ENCODE measurements at places on chromosomes 7 and 10.
A peak's percentile ranks its signal among the peaks of the same experiment; 100 is the strongest.

- no peak for DNase-seq
These were observed 4.8 kb upstream of the ADRB1 start for GRCh38 chr10:114038819-114039218.

DNA sequence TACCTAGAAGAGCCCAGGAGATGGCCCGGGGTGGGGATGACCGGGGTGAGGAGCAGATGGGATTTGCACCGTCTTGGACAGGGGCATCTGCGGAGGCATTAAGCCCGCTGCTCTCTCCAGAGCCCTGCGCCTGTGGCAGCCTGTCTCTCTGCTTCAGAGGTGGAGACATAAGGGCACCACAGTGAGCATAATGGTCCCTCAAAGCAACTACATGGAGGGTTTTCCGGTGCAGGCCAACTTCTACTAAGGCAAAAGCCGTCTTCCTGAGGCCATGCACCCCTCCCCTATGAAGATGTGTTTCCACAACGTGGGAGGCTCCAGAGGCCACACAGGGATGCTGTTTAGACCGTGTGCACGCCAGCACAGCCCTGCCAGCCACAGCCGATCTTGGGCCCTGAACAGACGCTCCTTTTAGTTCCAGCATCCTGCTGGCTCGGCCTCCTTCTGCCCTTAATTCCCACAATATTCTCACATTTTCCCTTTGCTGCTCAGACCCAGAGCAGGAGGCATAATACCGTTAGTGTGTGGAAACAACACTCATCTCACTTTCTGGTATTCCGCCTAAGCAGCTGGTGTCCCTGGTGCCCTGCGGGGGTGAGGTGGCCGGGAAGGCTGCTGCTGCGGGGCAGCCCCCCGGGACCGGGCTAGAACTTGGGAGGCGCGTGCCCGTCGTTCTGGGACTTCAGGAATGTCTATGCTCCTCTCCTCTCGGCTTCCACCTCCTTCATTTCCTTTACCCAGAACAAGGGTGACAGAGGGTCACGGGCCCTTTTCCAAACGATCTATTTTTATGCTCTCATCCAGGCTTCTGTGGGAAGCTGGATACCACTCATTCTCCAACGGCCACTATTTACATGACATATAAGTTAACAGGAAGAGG lies 266.9 kb downstream of the TNS3 start:
- DNase-seq: no peak

DNA sequence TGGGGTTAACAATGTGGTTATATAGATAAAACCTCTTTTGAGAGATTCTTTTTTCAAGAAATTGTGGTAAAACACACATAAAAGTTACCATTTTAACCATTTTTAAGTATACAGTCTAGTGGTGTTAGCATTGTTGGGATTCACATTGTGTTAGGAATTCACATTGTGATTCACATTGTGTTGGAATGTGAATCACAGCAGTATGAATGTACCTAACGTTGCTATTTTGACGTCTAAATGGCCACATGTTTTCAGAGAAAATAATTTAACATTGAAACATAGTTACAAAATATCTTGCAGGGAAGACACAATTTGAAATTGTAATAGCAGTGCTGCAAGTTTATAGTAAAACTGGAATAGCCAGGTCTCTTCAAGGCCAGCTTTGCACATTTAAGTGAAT lies 129.0 kb downstream of the BICC1 start:
- DNase-seq: no peak

- DNase-seq: no peak
These were observed 34.6 kb downstream of the TRIM8 start for GRCh38 chr10:102678842-102679289.

DNA sequence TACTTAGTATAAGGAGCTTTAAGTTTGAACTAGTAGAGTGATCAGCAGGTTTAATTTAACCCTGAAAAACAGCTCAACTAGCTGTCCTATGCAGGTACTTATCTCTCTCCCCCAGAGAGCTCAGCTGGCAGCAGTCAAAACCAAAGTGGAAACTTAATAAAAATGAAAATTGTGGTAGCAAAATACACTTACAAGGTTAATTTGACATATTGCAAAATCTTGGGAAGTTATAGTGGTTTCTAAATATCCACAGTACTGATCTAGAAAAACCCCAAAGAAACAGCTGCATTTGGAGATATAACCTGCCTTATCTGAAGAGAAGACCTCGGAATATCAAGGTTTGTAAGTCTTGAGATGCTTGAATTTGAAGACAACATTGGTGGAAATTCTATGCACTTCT lies 269.2 kb downstream of the RNLS start:
- no peak for DNase-seq

GRCh38 chr7:70944516-70944915 lies 187.4 kb upstream of the GALNT17 start:
- DNase-seq: no peak

DNA sequence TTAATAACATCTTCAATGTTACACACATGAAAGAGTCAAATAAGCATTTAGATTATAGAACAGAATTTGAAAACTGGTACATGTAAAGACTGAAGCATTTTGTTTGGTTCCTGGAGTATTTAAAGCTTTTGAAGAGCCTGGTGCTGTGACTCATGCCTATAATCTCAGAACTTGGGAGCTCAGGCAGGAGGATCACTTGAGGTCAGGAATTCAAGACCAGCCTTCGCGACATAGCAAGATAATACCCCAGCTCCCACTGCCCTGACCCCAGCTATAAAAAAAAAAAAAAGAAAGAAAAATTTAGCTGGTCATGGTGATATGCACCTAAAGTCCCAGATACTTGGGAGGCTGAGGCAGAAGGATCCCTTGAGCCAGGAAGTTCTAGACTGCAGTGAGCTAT lies 87.8 kb downstream of the HDAC9 start:
- DNase-seq: no peak

- DNase-seq: no peak
These were observed 18.8 kb downstream of the GNAI1 start for GRCh38 chr7:80153446-80153845.

GRCh38 chr10:109912335-109913281 lies 10.7 kb downstream of the XPNPEP1 start:
- no peak for DNase-seq

GRCh38 chr10:74024600-74024999 lies 26.7 kb downstream of the VCL start:
- no peak for DNase-seq

DNA sequence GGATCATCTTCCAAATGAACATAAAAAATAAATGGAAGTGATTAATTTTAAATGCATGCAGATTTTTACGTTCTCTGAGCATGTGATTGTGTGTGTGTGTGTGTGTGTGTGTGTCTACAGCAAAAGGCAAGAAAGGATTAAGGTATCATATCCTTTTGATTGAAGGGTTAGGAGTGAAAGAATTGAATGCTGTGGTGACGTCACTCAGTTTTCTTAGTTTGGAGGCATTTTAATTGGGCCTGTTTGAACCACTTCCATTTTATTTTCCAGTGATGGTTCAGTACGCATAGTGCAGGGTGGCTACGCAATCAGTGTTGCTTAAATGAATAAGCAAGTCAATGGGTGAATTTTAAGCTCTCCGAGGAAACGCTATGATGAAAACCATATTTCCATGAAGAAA lies 31.3 kb downstream of the TACC2 start:
- no peak for DNase-seq

GRCh38 chr7:141072548-141073172 lies 1.2 kb upstream of the TMEM178B start:
- DNase-seq: peak; percentile 7

DNA sequence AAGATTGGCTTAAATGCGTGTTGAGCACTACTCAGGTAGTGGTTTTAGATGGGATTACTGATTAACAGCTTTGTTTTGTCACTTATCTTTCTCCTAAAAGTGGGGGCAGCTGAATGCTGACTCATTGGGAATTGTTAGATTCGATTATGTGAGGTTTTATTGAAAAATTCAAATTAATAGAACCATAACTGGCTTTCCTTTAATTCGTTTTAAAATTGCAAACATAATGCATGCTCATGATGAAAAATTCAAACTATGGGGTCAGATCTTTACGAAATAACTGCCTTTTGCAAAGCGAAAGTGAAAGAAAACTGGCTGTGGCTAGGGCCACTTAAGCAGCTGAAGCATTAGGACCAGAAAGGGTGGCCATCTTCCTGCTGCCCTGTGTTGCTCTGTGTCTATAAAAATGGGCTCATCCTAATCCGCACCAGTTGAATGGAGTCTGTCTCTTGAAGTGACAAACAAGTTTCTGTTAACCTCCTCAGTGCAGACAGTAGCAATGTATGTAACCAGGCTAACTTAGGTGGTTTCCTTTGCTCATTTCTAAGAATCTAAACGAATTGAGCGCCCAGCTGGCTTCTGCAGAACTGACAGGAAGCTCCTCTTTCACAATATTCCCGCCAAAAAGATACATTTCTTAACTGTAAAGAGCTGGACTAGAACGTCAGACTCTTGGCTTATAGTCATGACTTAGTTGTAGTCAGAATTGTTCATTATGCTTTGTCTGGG lies 27.8 kb downstream of the DENND10 start:
- DNase-seq: no peak

DNA sequence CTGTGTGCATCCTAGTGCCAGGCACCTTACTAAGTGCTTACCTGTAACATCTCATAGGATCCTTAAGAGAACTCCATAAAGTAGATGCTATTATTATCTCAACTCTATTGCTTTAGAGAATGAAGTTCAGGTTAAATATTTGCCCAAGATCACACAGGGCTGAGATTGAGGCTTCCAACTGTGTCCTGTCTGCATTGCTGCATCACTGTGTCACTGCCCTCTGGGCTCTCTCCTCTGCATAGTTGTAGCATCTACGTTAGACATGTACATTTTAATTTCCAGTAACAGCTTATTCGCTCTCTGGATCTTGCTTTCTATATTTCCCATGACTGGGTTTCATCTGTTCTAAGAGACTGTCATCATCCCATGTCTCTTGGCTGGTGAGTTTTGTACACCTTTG lies 63.6 kb upstream of the FZD8 start:
- no peak for DNase-seq

GRCh38 chr7:2498708-2499107 lies 20.9 kb upstream of the LFNG start:
- DNase-seq: no peak

GRCh38 chr10:124200011-124200410 lies 106.6 kb upstream of the CHST15 start:
- DNase-seq: no peak

GRCh38 chr7:128921866-128922440 lies 11.4 kb upstream of the KCP start:
- no peak for DNase-seq

- DNase-seq: no peak
These were observed 31.1 kb downstream of the SKIDA1 start for GRCh38 chr10:21494191-21495001.

- no peak for DNase-seq
These were observed 98.2 kb downstream of the UNCX start for GRCh38 chr7:1330801-1331425.

- DNase-seq: no peak
These were observed 152.1 kb upstream of the RHOBTB1 start for GRCh38 chr10:61096056-61096455.

DNA sequence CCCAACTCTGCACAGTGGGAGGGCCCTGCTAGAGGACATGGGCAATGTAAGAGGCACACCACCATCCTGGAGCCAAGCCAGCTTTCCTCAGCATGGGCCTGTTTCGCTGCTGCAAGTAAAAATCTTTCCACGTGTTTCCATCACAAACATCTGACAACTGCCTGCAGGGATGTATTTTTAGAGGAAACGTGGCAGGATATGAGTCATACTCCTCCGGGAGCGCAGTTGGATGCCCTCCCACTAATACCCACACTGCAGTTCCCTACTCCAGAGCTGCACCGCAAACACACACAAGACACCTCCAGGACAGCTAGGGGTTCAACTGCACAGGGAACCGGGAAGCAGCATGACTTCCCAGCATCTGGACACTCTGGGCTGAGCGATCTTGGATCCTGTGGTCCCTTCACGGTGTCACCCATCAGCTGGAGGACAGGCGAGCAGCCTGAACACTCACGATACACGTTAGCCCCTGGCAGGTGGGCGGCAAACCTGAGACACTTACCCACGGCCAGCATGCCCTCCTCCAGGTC lies 26.1 kb downstream of the PLAC9 start:
- DNase-seq: no peak

DNA sequence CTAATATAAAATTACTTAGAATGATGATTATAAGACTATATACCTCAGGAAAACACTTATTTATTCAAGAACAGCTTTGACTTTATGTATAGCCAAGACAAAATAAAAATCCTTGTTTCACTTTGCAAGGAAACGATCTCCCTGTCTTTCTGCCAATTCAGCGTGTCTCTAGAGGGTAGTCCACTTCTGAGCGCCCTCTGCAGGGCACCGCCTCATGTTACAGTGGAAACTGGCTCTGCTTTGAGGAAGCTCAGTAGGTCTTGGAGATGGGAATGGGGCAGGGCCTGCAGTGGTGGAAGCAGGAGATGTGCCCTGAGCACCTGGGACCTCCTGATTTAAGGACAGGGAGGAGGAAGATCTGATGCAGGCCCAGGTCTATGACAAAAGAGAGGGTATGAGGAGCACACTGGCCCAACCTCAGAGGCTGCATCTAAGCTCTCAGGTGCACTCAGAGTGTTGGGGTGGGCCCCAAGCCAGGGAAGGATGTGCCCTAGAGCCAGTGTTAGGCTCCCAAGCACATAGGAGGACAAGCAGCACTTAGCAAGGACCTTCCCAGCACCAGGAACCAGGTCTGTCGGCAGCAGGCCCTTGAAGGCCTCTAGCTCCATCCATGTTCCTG lies 481.0 kb downstream of the TNS3 start:
- no peak for DNase-seq

- DNase-seq: peak; percentile 13
These were observed 566 bp downstream of the MAD1L1 start for GRCh38 chr7:2231992-2232765.

DNA sequence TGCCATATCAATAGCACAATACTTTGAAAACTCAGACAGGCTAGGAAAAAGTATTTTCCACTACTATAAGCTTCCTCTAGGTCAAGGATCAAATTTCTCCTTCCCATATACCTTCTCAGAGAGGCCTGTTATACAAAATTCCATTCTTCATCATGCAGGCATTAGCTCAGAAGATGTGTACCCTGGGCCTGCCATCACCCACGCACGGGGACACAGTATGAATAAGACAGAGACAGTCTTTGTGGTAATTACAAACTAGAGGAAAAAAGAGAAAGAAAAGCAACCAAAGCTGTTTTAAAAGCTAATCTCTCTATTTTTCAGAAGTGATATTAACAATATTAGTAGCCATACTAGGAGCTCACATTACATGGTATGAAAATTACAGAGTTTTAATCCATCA lies 236.8 kb upstream of the AOAH start:
- DNase-seq: no peak

GRCh38 chr7:41448104-41448503 lies 254.8 kb downstream of the INHBA start:
- DNase-seq: no peak

- DNase-seq: no peak
These were observed 564 bp downstream of the PDSS1 start for GRCh38 chr10:26697922-26698608.

- no peak for DNase-seq
These were observed 620 bp downstream of the BET1 start for GRCh38 chr7:94003446-94004023.

GRCh38 chr10:5615316-5615715 lies 51.1 kb downstream of the ASB13 start:
- no peak for DNase-seq

DNA sequence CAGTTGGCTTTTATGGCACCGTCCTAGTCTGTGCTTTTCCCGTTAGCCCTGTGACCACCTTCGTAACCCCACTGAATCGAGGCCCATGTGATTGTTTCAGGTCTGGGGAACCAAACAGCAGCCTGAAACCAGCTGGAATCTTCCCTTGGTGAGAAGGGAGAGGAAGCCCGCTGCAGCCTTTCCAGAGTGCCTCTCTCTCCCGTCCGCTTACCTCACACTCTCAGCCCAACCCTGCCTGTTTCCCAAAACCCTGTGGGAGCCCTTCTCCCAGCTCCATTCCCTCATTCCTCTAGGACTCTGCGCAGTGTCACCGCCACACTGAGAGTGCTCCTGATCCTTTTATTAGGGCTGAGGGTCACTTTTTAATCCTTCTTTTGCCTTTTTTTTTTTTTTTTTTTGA lies 139.6 kb downstream of the WDR37 start:
- no peak for DNase-seq
